ENCODE measurements at places on chromosomes 12 and 14. TPM values are rescaled to one million over a fixed set of nuclear protein-coding genes. Genes with fewer than 3 reads are reported as not detected.

The SOS2 gene
- 7.4 TPM for total RNA-seq

The LRRC10 gene
- not detected for total RNA-seq

The DCAF11 gene
- total RNA-seq: 22.8 TPM

The CCDC177 gene
- 0.02 TPM for total RNA-seq

The TMEM233 gene
- total RNA-seq: 0.29 TPM

The WDR20 gene
- 20.1 TPM for total RNA-seq

The MUCL1 gene
- not detected for total RNA-seq

The C12orf54 gene
- not detected for total RNA-seq

The KRT82 gene
- not detected for total RNA-seq

The ALX1 gene
- total RNA-seq: 5.2 TPM

The TMEM121 gene
- 8.7 TPM for total RNA-seq

The CLEC4C gene
- not detected for total RNA-seq

The CELA1 gene
- not detected for total RNA-seq

The C12orf43 gene
- 23.3 TPM for total RNA-seq

The AEBP2 gene
- total RNA-seq: 21.3 TPM

The SSPN gene
- 0.91 TPM for total RNA-seq

All from A549 treated with GW870086 at 1 μM for 4 hours (cell line).